Stimulated activated CD4-positive, alpha-beta T cell treated with anti-CD3 and anti-CD28 coated beads, Interleukin-12 subunit alpha, Interleukin-12 subunit beta, amount 100 ng/mL, for 48 hours (primary cell): ENCODE measurements at places on chromosomes 13 and 19.
A peak's percentile ranks its signal among the peaks of the same experiment; 100 is the strongest.

DNA sequence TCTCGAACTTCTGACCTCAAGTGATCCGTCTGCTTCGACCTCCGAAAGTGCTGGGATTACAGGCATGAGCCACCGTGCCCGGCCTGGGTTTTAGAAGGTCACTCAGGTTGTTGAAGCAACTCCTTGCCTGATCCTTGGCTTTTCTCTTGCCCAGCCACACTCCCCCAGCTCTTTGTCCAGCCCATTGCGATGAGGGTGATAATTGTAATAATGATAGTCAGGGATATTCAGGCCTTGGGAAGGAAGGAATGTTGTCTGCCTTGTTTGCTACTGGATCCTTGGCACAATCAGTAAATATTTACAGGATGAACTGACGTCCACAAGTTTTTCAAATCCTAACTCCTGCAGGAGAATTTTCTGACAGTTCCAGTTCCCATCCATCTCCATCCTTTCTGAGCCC lies 1.8 kb downstream of the THOP1 start:
- no peak for DNase-seq

- DNase-seq, result no peak
These were observed 15.0 kb upstream of the CCNA1 start for GRCh38 chr13:36417331-36417730.

- DNase-seq, result peak; percentile 83
These were observed 12.8 kb downstream of the POLR2E start for GRCh38 chr19:1082165-1082927.

- DNase-seq, result no peak
These were observed 24.6 kb downstream of the TPT1 start for GRCh38 chr13:45316338-45316737.

- DNase-seq, result no peak
These were observed 289.2 kb downstream of the EFNB2 start for GRCh38 chr13:106246242-106246641.

- no peak for DNase-seq
These were observed 77.2 kb downstream of the KLF12 start for GRCh38 chr13:74056801-74057542.

- no peak for DNase-seq
These were observed 41.2 kb downstream of the SHISA2 start for GRCh38 chr13:26010487-26011207.

GRCh38 chr19:6379744-6380143 lies 4.0 kb upstream of the PSPN start:
- DNase-seq, result no peak

DNA sequence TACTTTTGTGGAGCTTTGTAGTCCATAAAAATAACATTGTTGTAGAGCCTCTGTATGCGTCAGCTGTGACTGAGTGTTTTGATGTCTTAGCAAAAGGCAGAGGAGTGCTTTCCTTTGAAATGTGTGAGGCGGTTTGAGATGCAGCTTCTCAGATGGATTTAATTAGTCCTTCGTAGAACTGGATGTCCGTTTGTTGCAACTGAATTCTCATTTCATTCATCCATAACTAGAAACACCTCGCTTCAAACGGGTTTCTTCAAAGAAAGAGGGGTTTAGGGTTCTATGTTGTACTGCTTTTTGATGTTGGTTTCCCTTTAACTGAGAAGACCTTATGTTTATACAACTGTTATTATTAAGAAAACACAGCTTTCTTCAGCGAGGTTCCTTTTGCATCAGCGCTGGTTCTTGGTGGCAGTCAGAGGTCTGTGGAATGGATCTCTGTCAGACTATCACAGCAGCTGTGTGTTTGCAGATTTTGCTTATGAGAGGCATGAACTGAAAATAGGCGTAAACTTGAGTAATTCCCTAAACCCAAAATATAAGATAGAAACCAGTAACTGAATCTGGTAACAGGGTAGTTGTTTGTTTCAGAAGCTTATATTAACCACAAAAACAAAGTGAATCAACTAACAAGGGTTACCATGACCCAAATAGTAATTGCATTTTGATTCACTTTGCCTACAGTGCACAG lies 194.4 kb downstream of the GGACT start:
- peak; percentile 5 for DNase-seq

DNA sequence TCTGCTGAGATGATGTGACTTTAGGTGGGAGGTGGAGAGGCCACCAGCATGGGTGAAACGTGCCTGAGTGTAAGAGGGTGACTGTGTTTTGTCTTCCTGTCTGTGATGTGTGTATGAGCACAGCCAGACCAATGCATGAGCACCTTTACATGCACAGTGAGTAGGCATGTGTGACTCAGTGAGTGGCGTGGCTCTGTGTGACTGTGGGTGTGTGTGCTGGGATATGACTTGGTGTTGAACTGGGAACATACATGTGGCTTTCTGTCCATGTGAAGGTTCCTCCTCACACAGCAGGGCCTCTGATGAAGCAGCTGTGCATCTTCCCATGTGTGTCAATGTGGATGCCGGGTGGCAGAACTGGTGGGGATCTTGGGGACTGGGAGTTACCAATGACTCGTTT lies 19.9 kb upstream of the LGALS13 start:
- DNase-seq, result peak; percentile 18

- peak; percentile 51 for DNase-seq
These were observed 33.4 kb downstream of the ZNF45 start for GRCh38 chr19:43901395-43902390.

DNA sequence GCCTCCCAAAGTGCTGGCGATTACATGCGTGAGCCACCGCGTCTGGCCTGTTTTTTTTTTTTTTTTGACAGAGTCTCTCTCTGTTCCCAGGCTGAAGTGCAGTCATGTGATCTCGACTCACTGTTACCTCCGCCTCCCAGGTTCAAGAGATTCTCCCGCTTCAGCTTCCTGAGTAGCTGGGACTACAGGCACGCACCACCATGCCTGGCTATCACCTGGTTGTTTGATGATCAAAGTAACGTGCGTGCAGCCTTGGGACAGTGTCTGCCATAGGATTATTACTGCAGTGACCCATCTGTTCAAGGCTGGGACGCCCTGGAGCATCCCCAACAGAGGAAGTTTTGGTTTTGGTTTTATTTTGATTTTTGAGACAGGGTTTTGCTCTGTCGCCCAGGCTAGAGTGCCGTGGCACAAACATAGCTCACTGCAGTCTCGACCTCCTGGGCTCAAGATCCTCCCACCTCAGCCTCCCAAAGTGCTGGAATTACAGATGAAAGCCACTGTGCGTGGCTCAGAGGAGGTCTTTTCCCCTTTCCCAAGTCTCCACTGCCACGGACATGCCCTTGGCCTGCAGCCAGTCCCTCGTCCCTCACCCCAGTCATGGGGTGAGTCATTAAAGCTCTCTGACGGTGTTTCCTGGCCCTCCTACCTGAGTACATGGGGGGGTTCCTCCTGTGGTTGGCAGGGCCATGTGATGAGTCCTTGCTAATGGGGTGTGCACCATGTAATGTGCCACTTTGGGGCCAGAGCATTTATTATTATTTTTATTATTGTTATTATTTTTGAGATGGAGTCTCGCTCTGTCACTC lies 65.6 kb downstream of the IER2 start:
- no peak for DNase-seq

DNA sequence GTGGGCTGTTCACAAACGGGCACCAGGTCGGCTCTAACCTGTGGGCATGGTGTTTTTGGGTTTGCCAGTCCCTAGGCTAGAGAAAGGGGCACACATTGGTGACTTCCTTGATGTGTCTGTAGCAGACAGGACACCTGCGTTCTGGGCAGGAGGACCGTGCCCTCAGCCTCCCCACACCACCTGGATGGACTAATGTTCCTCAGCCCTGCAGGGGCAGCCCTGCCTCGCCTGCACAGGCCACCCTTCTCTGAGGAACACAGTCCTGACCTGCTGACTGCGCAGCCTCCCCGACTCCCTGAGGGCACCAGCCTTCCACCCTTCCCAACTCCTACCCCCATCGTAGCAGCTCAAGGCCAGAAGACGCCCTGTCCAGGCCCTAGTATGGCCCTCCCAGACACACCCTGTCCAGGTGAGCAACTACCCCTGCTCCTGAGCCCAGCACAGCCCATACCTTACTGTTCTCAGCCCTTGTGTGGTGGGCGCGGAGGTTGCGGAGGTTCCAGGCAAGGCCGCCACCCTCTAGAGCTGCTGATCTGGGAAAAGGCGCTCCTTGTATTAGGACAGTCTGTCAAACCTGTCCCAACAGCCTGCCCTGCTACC lies 55.7 kb downstream of the GGACT start:
- DNase-seq, result no peak

- no peak for DNase-seq
These were observed 7.0 kb downstream of the CHAMP1 start for GRCh38 chr13:114321256-114321655.

DNA sequence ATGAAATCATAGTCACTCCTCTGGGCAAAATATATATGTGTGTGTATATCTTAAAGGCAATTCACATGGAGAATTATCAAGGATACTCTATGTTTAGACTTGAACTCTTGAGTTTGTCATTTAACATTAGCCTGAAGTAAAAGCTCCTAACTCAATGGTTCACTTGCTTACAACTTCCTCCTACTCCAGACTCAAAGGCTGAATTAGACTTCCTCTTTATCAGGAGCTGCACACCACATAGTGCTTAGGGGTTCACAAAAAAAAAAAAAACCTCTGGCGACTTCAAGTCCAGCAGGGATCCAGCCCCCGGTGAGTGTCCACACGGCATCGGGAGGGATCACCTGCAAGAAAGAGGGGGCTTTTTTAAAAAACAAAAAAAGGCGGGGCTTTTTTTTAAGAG lies 68.2 kb upstream of the LSM14A start:
- no peak for DNase-seq

GRCh38 chr13:83702021-83702420 lies 180.3 kb downstream of the SLITRK1 start:
- DNase-seq, result no peak

DNA sequence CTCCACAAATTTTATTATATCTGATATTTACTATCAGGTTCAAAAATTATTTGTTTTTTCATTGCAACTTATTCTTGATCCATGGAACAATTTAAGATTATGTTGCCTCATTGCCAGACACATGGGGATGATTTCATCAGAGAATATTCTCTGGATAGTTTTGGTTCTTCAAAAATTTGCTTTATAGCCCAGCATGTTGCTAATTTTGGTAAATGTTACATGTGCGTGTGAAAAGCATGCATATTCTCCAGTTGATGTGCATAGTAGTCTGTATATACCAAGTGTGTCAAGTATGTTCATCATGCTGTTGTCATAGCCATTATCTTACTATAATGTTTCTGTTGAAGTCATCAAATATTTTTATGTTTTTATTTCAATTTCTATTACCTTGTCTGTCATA lies 122.3 kb downstream of the RFC3 start:
- DNase-seq, result no peak

- no peak for DNase-seq
These were observed 12.4 kb downstream of the SBNO2 start for GRCh38 chr19:1161716-1162115.

GRCh38 chr13:75326173-75327134 lies 155.5 kb downstream of the TBC1D4 start:
- peak; percentile 45 for DNase-seq

GRCh38 chr13:95862408-95862807 lies 185.5 kb downstream of the DNAJC3 start:
- DNase-seq, result no peak

- no peak for DNase-seq
These were observed 9.5 kb downstream of the VSTM2B start for GRCh38 chr19:29535214-29535831.

- peak; percentile 52 for DNase-seq
These were observed 609 bp downstream of the ZAR1L start for GRCh38 chr13:32314271-32315237.

DNA sequence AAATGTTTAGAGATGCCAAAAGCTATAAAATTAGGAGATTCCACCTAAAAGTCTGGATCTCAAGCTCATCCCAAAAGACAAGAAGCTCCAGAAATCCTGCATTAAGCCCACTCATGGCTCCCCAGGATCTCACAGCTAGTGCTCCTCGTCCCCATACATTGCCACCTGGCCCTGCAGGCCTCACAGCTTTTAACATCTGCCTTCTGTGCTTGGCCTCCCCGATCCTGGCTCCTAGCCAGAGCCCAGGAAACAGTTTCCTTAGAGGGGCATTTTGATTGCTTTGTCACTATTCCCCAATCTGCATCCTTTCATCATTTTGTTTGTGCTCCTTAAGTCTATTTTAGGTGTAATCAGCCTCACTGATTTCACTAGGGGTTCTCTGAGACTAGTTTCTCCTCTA lies 14.5 kb upstream of the DCT start:
- no peak for DNase-seq

DNA sequence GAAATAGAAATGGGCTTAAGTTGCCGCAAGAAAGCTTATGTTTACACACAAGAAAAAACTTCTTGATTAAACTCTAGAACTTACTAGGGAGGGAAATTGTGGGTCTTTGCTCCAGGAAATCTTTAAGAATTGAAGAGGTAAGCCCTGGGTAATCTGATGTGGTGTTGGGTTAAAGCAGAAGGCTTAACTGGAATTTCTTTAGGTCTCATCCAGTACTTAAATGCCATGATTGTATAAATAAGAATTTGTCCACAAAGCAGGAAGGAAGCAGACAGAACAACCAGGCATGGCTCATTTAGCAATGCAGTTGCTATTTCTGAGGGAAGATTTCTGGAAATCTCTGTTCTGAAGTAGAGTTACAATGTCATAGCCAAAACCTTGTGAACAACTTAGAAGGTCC lies 360.4 kb downstream of the KLF5 start:
- DNase-seq, result no peak

GRCh38 chr13:103358255-103358932 lies 292.2 kb upstream of the SLC10A2 start:
- no peak for DNase-seq

- no peak for DNase-seq
These were observed 1440.3 kb downstream of the PCDH9 start for GRCh38 chr13:65789815-65790214.

GRCh38 chr19:39083983-39084731 lies at the start of gene ACP7:
TSS of gene ACP7 (plus strand) at chr19:39084368. CDS start at chr19:39085270, 902 bp downstream.
- no peak for DNase-seq

- DNase-seq, result peak; percentile 41
These were observed 56.3 kb downstream of the PSG3 start for GRCh38 chr19:42683917-42684513.

DNA sequence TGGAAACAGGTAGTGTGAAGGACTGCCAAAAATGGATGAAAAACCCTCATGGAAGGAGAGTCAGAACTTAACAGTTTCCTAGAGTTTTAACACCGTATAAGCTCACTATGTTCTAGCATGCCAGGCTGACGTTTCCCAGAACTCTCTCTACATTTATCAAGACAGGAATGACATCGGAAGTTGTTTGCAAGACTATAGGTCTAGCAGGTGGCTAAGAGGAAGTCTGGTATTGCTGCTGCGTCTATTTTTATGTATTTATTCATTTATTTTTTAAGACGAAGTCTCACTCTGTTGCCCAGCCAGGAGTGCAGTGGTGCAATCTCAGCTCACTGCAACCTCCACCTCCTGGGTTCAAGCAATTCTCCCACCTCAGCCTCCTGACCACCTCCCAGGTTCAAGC lies 20.5 kb upstream of the ARL11 start:
- no peak for DNase-seq

DNA sequence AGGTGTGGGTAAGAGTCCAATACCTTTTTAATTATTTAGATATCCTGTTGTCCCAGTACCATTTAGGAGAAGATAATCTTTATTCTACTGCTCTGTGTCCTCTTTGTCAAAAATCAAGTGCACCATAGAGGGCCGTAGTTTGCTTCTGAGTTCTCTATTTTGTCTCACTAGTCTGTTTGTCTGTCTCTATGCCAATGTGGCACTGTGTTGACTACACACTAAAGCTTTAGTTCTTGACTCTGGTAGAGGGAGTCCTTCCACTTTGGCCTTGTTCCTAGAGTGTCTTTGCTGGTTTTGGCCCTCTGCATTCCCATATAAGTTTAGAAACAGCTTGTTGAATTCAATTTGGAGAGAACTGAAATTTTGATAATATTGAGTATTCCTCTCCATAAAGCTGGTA lies 75.9 kb downstream of the SCGB2B2 start:
- no peak for DNase-seq

GRCh38 chr19:58059671-58060078 lies 593 bp downstream of the ZNF135 start:
- DNase-seq, result no peak
